ENCODE measurements at places on chromosomes 13 and 19. TPM values are rescaled to one million over a fixed set of nuclear protein-coding genes. Genes with fewer than 3 reads are reported as not detected.
A peak's percentile ranks its signal among the peaks of the same experiment; 100 is the strongest.

The ADGRE2 gene
- total RNA-seq: not detected

DNA sequence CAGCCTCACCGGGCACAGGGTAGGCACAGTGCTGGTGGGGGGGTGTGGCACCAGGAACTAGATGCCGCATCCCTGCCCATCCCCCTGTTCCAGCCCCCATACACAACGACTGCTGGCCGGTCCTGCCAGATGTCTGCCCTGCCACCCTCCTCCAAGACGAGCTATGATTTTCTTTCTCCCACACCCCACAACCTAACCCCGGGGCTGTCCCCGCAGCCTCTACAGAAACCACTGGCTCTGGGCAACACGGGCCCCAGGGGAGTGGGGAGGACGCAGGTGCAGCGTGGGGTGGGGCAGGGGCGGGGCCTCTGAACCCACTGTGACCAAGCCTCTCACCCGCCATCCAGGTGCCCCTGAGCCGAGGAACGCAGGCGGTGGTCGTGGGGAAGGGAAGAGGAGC is 15.5 kb downstream of the PGLS start:
- no peak overlapping the region for H3K4me3 ChIP-seq
- H3K4me1 ChIP-seq: peaks cover 3% of the 10 kb centered on the region
- H3K36me3 ChIP-seq: no peaks in the 10 kb centered on the region
- no peak for DNase-seq

The PRTN3 gene
- not detected for total RNA-seq

GRCh38 chr19:19459707-19460251 is 54.3 kb downstream of the GATAD2A start:
- H3K4me1 ChIP-seq: peaks cover 69% of the 10 kb centered on the region
- DNase-seq: no peak
- H3K27me3 ChIP-seq: no peaks in the 10 kb centered on the region
- peak overlapping the region; percentile 5 for H3K4me3 ChIP-seq

- H3K27me3 ChIP-seq: no peaks in the 10 kb centered on the region
- peaks cover 8% of the 10 kb centered on the region for H3K4me1 ChIP-seq
- no peak overlapping the region for H3K27ac ChIP-seq
- H3K36me3 ChIP-seq: peaks cover 18% of the 10 kb centered on the region
Measured at GRCh38 chr19:12921047-12921446, 2.0 kb upstream of the SYCE2 start.

The CYP2A7 gene
- total RNA-seq: not detected

DNA sequence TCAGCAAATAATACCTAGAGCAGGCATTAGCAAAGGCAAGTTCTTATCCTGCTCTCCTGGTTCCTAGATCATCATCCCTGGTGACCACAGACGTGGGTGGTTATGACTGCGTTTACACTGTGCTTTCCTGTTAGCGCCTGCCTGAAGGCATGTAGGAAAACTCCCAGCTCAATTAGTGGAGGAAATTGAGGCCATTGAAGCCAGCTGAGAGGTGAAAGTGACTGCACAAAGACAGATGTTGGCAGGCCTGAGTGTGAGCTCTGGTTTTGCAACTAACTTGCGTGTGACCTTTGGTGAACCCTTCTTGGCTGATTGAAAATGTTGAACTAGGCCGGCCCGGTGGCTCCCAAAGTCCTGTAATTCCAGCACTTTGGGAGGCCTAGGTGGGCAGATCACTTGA is 17.5 kb upstream of the NWD1 start:
- no peaks in the 10 kb centered on the region for H3K36me3 ChIP-seq
- no peak for DNase-seq

GRCh38 chr13:19345158-19345557 is 163.5 kb upstream of the TUBA3C start:
- H3K4me3 ChIP-seq: no peak overlapping the region
- DNase-seq: no peak
- no peak overlapping the region for H3K27ac ChIP-seq
- no peaks in the 10 kb centered on the region for H3K4me1 ChIP-seq
- no peaks in the 10 kb centered on the region for H3K27me3 ChIP-seq

DNA sequence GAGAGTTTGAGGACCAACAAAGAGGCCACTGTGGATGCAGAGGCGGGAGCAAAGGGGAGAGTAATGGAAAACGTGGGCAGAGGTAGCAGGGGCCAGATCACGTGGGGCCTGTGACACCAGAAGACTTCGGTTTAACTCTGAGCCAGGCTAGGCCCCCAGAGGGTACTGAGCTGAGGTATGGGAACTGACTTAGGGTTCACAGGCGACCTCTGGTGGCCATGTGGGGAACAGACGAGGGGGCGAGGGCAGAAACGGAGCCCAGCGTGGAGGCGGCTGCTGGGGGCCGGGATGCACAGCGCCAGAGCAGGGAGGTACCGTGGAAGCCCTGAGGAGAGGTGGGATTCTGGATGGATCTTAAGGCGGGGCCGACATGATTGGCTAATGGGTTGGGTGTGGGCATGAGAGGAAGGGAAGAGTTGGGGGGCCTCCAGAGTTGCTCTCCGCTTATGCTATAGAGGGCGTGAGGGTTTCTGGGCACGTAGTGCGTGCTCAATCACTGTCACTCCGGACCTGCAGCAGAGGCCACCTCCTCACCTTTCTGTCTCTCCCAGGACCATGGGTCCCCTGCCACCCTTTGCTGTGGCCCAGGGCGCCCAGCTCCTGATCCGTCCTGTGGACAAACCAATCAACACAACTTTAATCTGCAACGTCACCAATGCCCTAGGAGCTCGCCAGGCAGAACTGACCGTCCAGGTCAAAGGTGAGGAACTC is 13.7 kb downstream of the PVR start:
- H3K36me3 ChIP-seq: peaks cover 35% of the 10 kb centered on the region
- peak; percentile 91 for DNase-seq
- H3K4me3 ChIP-seq: no peak overlapping the region
- peaks cover 7% of the 10 kb centered on the region for H3K4me1 ChIP-seq
- H3K27ac ChIP-seq: peak overlapping the region; percentile 50

The ZNF429 gene
- total RNA-seq: 9.7 TPM

The DMKN gene
- not detected for total RNA-seq

- H3K4me1 ChIP-seq: peaks cover 9% of the 10 kb centered on the region
- no peaks in the 10 kb centered on the region for H3K27me3 ChIP-seq
- H3K36me3 ChIP-seq: no peaks in the 10 kb centered on the region
Measured at GRCh38 chr13:111065698-111066097, 49.4 kb upstream of the ARHGEF7 start.

- no peaks in the 10 kb centered on the region for H3K27me3 ChIP-seq
- no peak overlapping the region for H3K4me3 ChIP-seq
- no peak for DNase-seq
- no peaks in the 10 kb centered on the region for H3K36me3 ChIP-seq
- no peaks in the 10 kb centered on the region for H3K4me1 ChIP-seq
Measured at GRCh38 chr13:21889651-21890050, 218.8 kb downstream of the FGF9 start.

GRCh38 chr19:41530761-41531301 is 45.1 kb upstream of the CEACAM21 start:
- H3K27me3 ChIP-seq: peaks cover 30% of the 10 kb centered on the region
- no peak overlapping the region for H3K4me3 ChIP-seq
- DNase-seq: no peak
- H3K4me1 ChIP-seq: peaks cover 8% of the 10 kb centered on the region
- no peak overlapping the region for H3K27ac ChIP-seq

The ODAD3 gene
- total RNA-seq: not detected

The S1PR2 gene
- 21.8 TPM for total RNA-seq

DNA sequence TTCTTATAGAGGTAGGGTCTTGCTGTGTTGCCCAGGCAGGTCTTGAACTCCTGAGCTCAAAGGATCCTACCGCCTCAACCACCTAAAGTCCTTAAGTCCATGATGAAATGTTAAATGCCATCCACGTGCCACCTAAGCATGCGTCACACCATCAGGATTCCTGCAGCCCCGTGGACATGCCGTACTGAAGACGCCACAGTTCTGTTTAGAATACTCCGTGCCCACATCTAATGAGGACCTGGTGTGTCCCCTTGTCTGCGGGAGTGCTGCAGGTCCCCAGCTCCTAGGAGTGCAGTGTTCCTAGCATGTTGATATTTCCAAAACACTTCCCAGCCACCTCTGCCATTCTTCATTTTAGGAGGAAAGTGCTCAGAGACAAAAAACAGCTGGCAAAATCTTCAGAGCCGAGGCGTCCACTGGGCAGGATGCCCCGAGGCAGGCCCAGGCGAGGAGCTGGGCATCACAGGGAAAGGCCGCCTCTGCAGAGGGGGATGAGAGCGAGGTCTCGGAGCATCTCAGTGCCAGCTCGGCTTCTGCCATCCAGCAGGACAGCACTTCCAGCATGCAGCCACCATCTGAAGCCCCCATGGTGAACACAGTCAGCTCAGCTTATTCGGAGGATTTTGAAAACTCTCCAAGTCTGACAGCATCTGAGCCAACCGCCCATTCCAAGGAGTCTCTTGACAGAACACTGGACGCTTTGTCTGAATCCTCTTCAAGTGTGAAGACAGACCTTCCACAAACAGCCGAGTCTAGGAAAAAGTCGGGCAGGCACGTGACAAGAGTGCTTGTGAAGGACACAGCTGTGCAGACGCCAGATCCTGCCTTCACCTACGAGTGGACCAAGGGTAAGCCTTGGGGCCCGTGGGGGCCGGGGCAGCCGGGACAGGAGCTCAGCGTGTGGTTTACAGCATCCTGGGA is 13.2 kb downstream of the C19orf44 start:
- no peak overlapping the region for H3K4me3 ChIP-seq
- H3K36me3 ChIP-seq: peaks cover 4% of the 10 kb centered on the region
- DNase-seq: no peak
- H3K27ac ChIP-seq: no peak overlapping the region
- H3K4me1 ChIP-seq: no peaks in the 10 kb centered on the region
- H3K27me3 ChIP-seq: no peaks in the 10 kb centered on the region

The RASL11A gene
- total RNA-seq: 4.6 TPM

GRCh38 chr13:28327373-28328270 is 167.3 kb downstream of the FLT1 start:
- H3K27ac ChIP-seq: no peak overlapping the region
- no peak overlapping the region for H3K4me3 ChIP-seq
- no peaks in the 10 kb centered on the region for H3K27me3 ChIP-seq
- peaks cover 28% of the 10 kb centered on the region for H3K4me1 ChIP-seq

DNA sequence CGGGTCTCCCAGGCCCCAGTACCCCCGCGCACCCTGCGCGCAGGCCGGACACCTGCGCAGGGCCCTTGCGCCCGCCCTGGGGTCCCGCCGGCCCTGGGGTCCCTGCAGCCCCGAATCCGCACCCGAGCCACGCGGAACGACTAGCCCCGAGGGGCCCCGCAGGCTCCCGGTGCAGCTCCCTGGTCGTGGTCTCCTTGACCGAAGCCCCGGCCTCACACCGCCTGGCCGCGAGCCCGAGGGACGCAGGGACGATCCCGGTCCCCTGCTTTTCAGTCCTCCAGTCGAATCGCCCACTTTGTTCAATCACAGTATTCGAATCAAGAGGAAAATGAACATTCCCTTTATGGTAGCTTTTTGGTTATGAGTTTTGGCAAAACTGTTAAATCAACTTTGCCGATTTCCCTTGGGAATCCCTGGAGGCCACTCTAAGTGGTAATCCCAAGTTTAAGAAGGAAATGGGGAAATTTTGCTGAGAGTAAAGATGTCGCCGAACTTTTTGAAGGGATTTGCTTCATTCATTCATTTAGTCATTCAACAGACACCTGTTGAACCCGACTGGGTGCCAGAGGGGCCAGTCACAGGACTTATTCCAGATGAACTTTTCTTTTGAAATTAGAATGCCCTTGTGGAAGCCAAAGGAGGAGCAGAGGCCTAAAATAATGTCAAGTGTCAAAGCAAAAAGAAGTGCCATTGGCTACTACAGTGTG is 75.0 kb downstream of the ZIC5 start:
- no peak overlapping the region for H3K27ac ChIP-seq
- H3K27me3 ChIP-seq: no peaks in the 10 kb centered on the region
- H3K4me1 ChIP-seq: peaks cover 21% of the 10 kb centered on the region
- H3K36me3 ChIP-seq: no peaks in the 10 kb centered on the region
- no peak for DNase-seq

- no peak overlapping the region for H3K4me3 ChIP-seq
- peaks cover 2% of the 10 kb centered on the region for H3K27me3 ChIP-seq
- no peak for DNase-seq
- H3K36me3 ChIP-seq: no peaks in the 10 kb centered on the region
- H3K4me1 ChIP-seq: peaks cover 4% of the 10 kb centered on the region
Measured at GRCh38 chr13:91805605-91806004, 407.2 kb downstream of the GPC5 start.

The SPRY2 gene
- 52.0 TPM for total RNA-seq

GRCh38 chr13:71483733-71484132 is 383.3 kb downstream of the DACH1 start:
- no peaks in the 10 kb centered on the region for H3K4me1 ChIP-seq
- H3K27ac ChIP-seq: no peak overlapping the region
- H3K4me3 ChIP-seq: no peak overlapping the region
- DNase-seq: no peak

DNA sequence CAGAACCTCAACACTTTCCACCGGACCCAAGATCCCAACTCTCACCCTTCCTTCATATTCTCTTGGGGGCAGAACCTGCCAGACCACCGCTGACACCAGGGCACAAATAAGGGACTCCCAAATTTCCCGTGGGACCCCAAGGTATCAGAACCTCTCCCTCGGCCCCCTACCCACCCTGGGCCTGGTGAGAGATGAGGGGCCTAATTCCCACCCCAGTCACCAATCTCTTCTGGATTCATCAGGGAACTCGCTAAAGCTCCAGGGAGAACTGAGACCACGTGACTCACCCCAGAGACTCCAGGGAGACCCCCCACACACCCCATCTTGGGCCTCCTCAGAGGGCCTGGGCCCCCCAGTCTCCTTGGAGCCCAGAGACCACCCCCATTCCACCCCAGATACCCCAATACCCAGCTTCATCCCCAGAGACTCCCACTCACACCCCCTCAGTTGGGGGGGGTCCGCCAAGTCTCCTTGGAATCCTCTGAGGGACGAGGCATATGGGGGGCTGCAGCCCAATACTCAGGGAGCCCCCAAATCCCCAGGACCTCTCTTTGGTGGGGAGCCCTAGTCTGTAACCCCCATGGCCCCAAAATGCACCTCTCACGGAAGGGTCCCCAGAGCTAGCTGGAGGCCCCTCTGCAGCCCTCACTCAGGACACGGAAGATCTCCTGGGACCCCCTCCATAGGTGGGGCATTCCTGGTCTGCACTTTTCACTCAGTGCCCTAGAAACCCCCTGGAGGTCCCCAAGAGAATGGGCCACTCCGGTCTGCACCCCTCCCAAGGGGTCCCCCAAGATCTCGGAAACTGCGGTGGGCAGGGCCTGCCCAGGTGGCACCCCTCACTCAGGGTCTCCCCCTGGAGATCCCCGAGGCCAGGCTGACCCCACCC is 1.6 kb downstream of the LMNB2 start:
- peak overlapping the region; percentile 77 for H3K4me3 ChIP-seq
- peaks cover 18% of the 10 kb centered on the region for H3K4me1 ChIP-seq
- no peaks in the 10 kb centered on the region for H3K36me3 ChIP-seq
- DNase-seq: no peak
- no peaks in the 10 kb centered on the region for H3K27me3 ChIP-seq

GRCh38 chr13:46373623-46374022 is 13.4 kb downstream of the RUBCNL start:
- H3K27me3 ChIP-seq: no peaks in the 10 kb centered on the region
- H3K36me3 ChIP-seq: no peaks in the 10 kb centered on the region
- H3K4me1 ChIP-seq: peaks cover 21% of the 10 kb centered on the region

The ZNF223 gene
- 5.3 TPM for total RNA-seq

The SULT2A1 gene
- not detected for total RNA-seq

- no peaks in the 10 kb centered on the region for H3K27me3 ChIP-seq
- no peak for DNase-seq
- H3K4me3 ChIP-seq: no peak overlapping the region
- peaks cover 2% of the 10 kb centered on the region for H3K4me1 ChIP-seq
- H3K36me3 ChIP-seq: peaks cover 2% of the 10 kb centered on the region
Measured at GRCh38 chr13:38042771-38043170, 173.2 kb upstream of the TRPC4 start.

Measured in osteocyte (in vitro differentiated cells).